Astrocyte (in vitro differentiated cells and primary cell): ENCODE measurements at places on chromosomes 16 and 17. TPM values are rescaled to one million over a fixed set of nuclear protein-coding genes. Genes with fewer than 3 reads are reported as not detected.

DNA sequence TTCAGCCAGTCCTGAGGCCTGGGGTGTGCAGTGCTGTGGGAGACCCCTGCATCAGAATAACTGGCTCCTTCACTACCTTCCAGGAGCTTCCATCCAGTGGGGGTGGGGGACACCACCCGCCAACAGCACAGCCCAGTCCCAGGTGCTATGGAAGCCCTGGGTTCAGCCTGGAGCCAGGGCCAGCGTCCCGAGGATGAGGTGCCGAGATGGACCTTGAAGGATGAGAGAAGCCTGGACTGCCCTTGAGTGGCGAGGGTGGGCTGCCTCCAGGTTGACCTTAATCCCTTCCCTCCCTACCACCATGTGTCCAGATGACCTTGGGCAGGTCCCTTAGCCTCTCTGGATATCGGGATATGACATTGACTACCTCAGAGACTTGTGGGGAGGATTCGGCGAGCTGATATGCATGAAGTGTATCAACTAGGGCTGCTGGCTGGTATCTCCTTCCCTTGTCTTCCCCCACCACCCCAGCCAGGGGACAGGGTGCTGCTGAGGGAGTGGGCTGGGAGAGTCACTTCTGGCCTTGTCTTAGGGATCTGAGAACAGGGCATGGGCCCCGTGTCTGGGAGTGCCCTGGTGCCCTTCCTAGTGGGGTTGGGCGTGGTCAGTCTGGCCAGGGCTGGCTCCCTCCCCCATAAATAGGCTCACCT lies 14.2 kb upstream of the LASP1NB start:
- H3K4me1 ChIP-seq = peaks cover 10% of the 10 kb centered on the region
- DNase-seq = no peak
- no peaks in the 10 kb centered on the region for H3K27me3 ChIP-seq
- peaks cover 24% of the 10 kb centered on the region for H3K36me3 ChIP-seq
- no peak overlapping the region for H3K4me3 ChIP-seq

ATP2C2 gene
- 0.29 and 0.41 TPM in 2 replicates for total RNA-seq

GRCh38 chr16:89685916-89686315 lies 573 bp upstream of the CDK10 start:
- H3K27ac ChIP-seq = no peak overlapping the region
- peaks cover 10% of the 10 kb centered on the region for H3K4me1 ChIP-seq
- peaks cover 3% of the 10 kb centered on the region for H3K36me3 ChIP-seq
- H3K4me3 ChIP-seq = no peak overlapping the region
- no peaks in the 10 kb centered on the region for H3K27me3 ChIP-seq

- no peaks in the 10 kb centered on the region for H3K4me1 ChIP-seq
- no peaks in the 10 kb centered on the region for H3K27me3 ChIP-seq
- H3K36me3 ChIP-seq = no peaks in the 10 kb centered on the region
- peak; percentile 79 for DNase-seq
- no peak overlapping the region for H3K4me3 ChIP-seq
- H3K27ac ChIP-seq = no peak overlapping the region
These were observed 8.8 kb upstream of the CEP112 start for GRCh38 chr17:66200685-66201092.

GRCh38 chr16:998211-998610 lies 16.6 kb downstream of the SOX8 start:
- no peak overlapping the region for H3K4me3 ChIP-seq
- H3K27me3 ChIP-seq = peaks cover 44% of the 10 kb centered on the region
- DNase-seq = no peak
- H3K4me1 ChIP-seq = peaks cover 14% of the 10 kb centered on the region
- H3K36me3 ChIP-seq = no peaks in the 10 kb centered on the region

DNA sequence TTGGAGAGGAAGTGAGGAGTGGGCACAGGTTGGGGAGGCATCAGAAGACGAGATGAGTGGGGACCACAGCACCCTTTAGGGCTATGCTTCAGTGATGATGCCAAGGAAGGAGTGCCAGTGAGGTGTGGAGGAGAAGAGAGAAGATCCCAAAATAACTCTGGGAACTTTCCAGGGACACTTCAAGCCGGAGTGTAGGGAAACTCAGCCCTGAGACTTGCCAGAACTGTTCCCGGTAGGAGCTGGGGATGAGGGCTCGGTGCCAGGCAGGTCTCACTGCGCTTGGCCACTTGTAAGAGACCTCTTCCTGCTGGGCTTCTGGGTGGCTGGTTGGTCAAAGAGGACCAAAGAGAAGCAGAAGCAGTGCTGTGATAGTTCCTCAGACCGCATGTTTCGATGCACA lies 63.6 kb downstream of the SHISA6 start:
- H3K4me1 ChIP-seq = no peaks in the 10 kb centered on the region
- H3K36me3 ChIP-seq = no peaks in the 10 kb centered on the region
- no peak for DNase-seq

KRTAP3-1 gene
- total RNA-seq = not detected in 2 replicates
